IPS-NIHi11 (cell line): ENCODE measurements at places on chromosomes 1 and 21.

DNA sequence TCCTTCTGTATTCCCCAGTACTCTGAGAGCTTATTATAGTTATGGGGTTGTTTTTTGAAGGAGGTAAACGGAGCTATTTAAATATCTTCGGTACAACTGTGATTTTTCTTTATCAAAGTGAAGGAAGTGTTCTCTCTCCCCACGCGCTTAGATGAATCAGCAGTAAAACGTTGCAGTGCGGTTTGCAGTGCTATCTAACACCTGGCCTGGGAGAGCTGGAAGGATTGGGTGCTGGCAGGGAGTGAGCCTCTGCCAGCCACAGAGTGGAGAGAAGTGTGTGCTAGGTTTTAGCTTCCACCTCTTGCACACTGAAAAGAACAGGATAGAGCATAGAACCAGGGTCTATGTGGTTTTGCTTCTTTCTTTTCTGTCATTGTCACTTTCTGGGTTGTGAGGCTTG is 165.9 kb downstream of the SDCCAG8 start:
- no peak for DNase-seq

- DNase-seq = no peak
Measured at GRCh38 chr1:98398649-98399048, 262.9 kb upstream of the SNX7 start.

DNA sequence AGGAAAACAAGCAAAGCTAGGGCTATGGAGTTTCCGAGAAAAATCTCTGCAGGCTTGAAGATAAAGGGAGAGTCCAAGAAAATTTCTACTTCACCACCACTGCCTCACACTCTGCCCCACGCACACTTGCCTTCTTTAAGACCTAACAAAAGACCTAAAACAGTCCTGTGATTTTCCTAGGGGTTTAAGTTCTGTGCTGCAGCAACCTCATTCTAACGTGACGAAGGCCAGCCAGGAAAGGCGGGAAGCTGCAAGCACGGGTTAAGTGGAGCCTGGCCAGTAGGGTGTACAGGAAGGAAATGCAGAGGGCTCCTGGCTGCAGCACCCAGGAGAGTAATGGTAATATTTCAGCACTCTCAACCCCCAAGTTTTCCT is 1.5 kb downstream of the SPATA6 start:
- peak; percentile 15 for DNase-seq

DNA sequence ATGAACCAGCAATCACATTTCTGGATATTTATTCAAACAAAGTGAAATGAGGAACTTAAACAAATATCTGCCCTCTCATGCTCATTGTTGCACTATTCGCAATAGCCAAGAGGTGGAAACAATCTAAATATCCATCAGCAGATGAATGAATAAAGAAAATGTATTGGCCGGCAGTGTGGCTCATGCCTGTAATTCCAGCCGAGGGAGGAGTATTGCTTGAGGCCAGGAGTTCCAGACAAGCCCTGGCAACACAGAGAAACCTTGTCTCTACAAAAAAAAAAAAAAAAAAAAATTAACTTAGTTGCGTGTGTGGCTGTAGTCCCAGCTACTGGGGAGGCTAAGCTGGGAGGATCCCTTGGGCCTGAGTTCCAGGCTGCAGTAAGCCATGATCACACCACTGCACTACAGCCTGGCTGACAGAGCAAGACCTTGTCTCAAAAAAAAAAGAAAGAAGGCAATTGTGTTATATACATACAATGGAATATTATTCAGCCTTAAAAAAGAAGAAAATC is 191.4 kb downstream of the AKT3 start:
- DNase-seq = no peak

DNA sequence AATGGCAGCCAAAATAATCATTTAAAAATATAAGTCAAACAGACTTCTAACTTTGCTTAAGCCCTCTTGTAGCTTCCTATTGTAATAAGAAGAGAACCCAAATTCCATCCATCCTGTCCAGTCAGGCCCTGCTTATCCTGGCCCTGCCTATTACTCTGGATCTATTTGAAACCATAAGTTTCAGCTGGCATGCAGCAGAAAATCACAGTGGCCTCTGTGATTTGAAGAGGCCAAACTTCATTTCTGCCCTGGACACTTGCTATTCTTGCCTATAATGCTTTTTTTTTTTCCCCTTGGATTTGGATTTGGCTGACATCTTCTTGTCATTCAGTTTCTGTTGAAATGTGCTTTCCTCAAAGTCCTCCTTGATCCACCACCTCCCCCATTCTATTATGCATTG is 642.8 kb downstream of the USP25 start:
- no peak for DNase-seq
